ENCODE measurements at places on chromosomes 3 and 15.

GRCh38 chr3:168088106-168088720, 7.5 kb downstream of the GOLIM4 start:
- DNase-seq: no peak

GRCh38 chr3:155581579-155581978, 163.3 kb downstream of the PLCH1 start:
- no peak for DNase-seq

DNA sequence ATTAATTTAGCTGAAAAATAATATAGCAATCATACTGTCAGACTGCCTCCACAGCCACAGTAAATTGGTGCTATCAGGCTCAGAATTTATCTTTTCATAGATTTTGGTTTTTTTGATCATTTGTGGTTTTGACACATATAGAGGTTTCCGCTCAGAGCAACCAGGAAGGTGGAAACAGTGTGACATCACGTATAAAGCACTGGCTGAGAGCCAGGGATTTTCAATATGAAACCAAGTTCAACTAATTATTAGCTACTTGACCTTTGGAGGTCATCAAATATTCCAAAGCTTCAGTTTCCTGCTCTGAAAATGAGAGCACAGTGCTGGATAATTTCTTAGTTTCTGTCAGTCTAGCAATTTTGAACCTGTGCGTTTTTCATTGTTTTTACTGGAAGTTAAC, 433.8 kb upstream of the SUCLG2 start:
- DNase-seq: peak; percentile 50

DNA sequence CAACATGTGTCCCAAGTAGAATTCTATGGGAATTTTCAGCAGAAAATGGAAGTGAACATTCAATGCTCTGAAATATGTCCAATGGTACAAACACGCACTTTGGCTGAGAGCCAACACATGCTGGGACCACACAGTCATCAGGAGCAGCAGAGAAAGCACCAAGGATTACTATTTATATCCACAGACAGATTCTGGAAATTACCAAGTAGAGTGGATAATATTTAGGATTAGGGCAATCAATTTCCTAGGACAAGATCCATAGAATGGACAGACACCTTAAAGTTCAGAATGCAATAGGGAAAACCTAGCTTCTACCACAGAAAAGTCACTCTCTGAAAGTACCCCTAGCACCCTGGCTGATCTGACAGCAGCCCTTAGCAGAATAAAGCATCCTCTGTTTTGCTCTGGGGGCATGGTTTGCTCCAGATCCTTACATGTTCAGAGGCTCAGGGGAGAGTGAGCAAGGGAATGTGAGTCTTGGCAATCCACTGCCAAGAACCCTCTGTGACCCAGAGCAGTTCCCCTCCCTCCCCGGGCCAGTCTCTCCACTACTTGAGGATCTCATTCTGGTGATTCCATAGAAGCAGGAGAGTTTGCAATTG, 206.0 kb upstream of the WNT5A start:
- no peak for DNase-seq

GRCh38 chr3:126431103-126431534, 36.4 kb downstream of the CFAP100 start:
- no peak for DNase-seq

GRCh38 chr15:57626713-57627440, 35.2 kb downstream of the MYZAP start:
- DNase-seq: no peak

- DNase-seq: no peak
These were observed 136.7 kb downstream of the AQP9 start for GRCh38 chr15:58274885-58275284.

- DNase-seq: no peak
These were observed 45.1 kb downstream of the PLXNA1 start for GRCh38 chr3:127027811-127028548.

DNA sequence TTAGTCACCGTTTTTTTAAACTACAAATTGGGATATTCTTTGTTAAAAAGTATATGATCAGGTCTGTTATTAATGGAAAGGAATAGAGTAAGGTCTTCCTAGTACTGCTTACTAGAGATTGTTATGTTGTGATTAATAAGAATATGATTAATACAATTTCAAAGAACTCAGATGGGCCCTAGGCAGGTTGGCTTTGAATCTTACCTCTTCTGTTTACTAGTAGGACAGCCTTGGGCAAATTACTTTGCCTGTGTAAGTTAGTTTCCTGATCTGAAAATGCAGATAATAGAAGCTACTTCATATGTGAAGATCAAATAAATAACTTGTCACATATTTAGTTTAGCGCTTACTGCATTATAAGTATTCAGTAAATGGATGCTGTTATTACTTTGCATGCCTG, 6.9 kb downstream of the GFM1 start:
- no peak for DNase-seq

DNA sequence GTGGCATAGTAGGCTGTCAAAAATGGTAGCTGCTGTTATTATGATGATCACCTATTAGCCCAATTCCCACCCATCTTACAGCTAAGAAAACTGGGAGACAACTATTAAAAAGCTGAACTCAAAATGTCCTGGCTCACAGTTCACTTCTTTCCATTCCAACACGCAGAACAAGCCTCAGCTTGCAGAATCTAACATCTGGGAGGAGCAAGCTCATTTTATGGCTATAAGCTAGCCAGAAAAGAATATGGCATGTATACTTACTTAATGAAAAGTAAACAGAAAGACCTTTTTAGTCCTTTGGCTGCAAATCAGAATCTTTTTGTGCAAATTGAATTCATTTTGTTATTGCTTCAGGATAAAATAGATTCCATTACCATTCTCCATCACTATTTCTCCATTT, 34.8 kb upstream of the CFAP20DC start:
- no peak for DNase-seq

GRCh38 chr3:53202331-53203015, 41.5 kb downstream of the PRKCD start:
- no peak for DNase-seq

GRCh38 chr3:18066899-18067582, 324.6 kb upstream of the TBC1D5 start:
- no peak for DNase-seq

GRCh38 chr3:74053970-74054516, 429.3 kb upstream of the PDZRN3 start:
- no peak for DNase-seq

GRCh38 chr3:86563400-86563970, 427.5 kb downstream of the VGLL3 start:
- DNase-seq: no peak

DNA sequence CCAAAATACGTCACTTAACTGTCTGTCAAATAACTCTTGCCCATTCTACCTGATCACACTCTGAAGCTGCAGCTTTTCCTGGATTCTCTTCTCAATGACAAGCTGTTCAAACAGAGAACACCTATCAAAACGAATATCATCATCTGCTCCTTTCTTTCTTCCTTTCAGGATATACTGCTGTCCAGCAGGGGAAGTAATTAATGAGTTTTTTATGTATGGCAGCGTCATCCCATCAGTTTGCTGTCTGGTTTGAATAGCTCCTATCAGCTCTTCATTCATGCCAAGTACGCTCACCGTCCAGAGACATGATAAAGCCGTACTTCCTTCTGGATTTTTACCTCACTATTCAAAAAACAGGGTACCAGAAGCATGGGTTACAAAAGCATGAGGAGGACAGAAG, at the start of gene CHRM5:
CHRM5 (plus strand) TSS at position 274 of the 400 bp plus-strand sequence. CDS start 94,221 bp downstream, outside the sequence.
- DNase-seq: no peak

GRCh38 chr15:99257107-99257750, 5.9 kb downstream of the LRRC28 start:
- DNase-seq: no peak

- no peak for DNase-seq
These were observed 46.5 kb downstream of the MSL2 start for GRCh38 chr3:136149667-136150066.

GRCh38 chr3:178465260-178466180, 70.7 kb upstream of the KCNMB2 start:
- no peak for DNase-seq

GRCh38 chr3:171658841-171659240, 151.4 kb downstream of the PLD1 start:
- no peak for DNase-seq

GRCh38 chr3:107271787-107272387, 105.4 kb upstream of the CCDC54 start:
- no peak for DNase-seq

- no peak for DNase-seq
These were observed 118.3 kb downstream of the MTHFS start for GRCh38 chr15:79778378-79778990.

DNA sequence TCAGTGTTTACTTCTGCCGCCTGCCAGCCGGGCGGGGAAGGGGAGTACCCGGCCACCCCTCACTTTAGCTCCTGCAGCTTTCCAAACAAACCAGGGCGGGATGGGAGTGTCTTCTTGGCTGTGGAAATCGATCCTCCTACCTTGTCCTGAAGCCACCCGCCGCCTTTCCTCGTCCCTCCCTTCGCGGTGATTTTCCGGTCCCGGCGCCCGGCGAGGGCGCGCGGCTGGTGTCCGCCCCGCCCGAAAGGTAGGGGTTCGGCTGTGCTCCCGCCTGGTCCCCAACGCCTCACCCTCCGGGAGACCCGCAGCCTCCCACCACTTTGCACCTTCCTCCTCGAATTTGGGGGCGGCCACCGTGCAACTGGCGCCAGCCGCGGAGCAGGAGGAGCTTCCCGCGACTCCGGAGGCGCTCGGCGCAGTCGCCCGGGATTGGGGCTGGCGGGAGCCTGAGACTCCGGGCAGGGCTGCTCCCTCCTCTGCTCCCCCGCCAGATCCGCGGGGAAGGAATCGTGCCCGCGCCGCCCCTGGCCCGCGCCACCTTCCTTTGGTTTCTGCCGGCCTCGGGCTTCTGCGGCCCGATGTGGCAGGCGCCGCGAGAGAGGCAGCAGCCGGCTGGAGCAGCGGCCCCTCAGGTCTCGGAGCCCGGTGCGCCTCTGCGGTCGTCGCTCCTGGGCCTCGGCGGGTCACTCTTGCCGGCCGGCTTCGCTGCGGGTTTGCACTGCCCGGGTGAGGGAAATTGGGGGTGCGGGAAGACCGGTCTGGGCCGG, 30.7 kb upstream of the ST3GAL6 start:
- DNase-seq: no peak

- DNase-seq: no peak
These were observed 103.6 kb downstream of the ADAMTS9 start for GRCh38 chr3:64584179-64584578.

- DNase-seq: no peak
These were observed 15.5 kb downstream of the PLA1A start for GRCh38 chr3:119613201-119613600.

Measured in CD4-positive, alpha-beta T cell treated with Interleukin-4 for 1 hour (primary cell).